Inflammatory macrophage treated with lipopolysaccharide for 1 hour (primary cell): ENCODE measurements at places on chromosomes 5 and 9.

GRCh38 chr9:134589748-134590147 is 51.9 kb upstream of the COL5A1 start:
- no peak for DNase-seq

DNA sequence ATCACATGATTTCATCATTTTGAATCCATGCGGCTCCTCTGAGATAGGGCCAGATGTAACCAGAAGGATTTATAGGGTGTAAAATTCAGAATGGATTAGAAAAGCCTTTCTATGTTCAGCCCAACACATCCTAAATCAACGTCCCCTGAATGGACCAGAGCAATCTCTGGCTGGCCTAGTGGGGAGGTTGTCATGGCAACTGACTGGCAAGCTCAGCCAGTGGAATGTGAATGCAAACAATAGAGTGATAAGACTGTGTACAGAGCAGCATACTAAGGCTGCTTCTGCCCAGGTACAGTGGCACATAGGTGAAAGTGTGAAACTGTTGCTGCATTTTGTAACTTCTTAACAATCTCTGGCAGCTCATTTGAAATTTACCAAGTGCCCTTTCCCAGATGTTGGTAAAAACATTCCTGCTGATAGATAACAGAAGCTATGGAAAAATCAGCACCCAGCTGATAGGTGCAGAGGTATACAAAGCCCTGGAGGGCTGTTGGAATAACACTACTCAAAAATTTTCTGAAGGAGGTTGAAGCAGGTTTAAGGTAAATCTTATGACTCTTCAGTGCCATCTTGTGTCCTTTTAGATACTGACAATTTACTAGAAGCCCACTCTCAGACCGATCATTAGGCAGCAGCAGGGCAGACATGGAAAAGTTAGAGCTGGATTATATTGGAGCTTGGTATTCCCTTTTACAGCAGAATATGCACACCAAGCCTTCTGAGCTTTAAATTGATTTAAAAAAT is 267.2 kb downstream of the RAB3C start:
- DNase-seq = peak; percentile 17

DNA sequence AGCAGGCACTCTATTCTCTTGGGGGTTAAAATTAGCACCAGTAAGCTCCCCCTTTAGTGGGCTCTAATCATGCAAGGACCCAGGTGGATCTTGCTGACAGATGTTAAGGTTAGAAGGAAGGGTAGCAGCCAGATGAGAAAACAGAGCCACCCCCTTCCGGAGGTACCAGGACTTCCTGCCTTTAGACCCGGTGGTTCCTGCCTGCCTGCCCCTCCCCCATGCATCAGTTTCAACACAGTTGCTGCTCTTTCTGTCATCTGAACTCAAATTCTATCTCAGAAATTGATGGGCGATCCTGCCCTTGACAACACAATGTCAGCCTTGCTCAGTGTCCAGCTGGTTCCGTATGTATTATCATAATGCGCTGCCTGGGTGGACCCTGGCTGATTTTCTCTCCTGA is 287.3 kb downstream of the EBF1 start:
- DNase-seq = no peak

DNA sequence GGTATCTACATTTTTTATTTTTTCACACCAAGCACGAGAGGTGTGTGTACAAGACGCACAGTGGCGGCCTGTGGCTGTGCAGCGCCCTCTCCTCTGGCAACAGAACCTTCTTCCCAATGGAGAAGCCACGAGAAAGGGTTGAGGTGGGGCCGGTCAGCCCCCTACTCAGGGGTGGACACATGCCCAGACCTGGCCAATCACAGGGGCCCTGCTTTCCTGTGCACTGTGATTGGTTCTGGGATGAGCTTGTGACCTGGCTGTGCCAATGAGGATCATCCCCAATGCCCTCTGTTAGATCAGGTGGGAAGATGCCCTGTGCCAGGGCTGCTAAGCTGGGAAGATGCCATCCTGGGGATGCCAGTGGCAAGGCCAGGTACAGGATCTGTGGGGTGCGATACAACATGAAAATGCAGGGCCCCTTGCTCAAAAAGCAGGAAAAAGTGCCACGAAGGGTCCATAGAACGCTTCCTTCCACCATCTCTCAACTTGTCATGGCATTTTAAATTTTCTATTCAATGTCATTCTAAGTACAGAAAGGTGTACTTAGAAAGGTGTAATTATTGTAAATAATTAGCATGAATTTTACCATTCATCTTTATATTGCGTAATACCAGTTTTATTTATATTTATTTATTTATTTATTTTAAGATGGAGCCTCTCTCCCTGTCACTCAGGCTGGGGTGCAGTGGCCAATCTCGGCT is 15.4 kb downstream of the IER5L start:
- DNase-seq = no peak

GRCh38 chr5:91397791-91398190 is 14.7 kb upstream of the ARRDC3 start:
- no peak for DNase-seq

DNA sequence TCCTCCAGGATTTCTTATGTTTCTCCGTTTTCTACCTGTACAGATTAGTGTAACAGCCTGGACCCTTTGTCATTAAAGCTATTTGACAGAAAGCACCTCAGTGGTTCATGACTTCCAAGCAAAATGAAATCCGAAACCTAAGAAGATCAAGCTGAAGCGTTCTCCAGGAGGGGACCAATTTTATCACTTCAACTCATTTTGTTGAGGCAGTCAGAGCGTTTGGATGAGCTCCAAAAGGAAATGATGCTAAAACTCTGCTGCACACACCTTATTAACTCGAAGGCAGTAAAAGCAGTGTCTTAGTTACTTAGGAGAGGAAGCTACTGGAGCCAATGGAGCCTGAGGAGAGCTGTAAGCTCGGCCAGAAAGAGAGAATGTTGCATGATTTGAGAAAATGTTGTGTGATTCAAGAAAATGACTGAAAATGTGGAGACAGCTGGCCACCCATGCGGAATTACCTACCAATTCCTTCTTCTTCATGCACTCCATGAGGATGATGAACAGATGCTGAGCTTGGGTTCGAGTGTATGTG is 346.7 kb upstream of the KLF9 start:
- no peak for DNase-seq

GRCh38 chr9:69834591-69835184 is 14.1 kb downstream of the CFAP95 start:
- DNase-seq = no peak

GRCh38 chr5:36664766-36665165 is 58.4 kb downstream of the SLC1A3 start:
- DNase-seq = no peak

- peak; percentile 93 for DNase-seq
Measured at GRCh38 chr9:89701221-89701798, 96.5 kb downstream of the GADD45G start.

- DNase-seq = no peak
Measured at GRCh38 chr5:33936004-33936380, 194 bp upstream of the RXFP3 start.

DNA sequence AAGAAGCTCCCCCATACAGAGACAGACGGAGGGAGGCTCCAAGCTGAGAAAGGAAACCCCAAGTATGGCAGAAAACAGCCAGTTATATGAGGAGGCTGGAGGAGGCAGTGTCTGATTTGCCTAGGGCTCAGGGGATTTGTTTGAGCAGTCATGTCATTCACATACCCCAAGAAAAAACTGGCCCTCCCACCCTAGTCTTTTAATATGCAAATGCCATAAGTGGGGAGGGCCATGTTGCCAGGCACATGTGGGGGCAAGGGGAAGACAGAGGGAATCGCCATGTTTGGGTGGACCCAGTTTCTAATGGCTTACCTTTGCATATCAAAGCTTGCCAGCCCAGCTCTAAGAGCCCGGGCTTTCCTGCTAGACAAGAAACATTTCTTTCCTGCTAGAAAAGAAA is 1163.8 kb downstream of the TAF11L14 start:
- no peak for DNase-seq

DNA sequence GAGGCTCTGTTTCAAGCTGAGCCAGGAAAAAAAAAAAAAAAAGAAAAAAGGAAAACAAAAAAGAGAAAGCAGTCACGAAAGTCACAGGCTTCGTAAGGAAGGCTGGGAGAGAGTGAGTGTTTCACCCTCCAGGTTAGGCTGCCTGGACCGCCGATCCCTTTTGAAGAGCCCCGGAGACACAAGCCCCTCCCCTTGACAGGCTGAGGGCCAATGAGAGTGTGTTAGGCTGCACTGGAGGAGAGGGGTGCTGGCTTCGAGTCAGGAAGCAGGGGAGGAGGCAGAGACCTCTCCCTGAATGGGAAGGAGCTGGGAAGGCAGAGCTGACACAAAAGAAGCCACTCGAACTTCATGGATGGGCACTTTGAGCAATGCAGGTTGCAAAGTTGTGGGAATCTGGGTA is at the start of gene NMUR2:
Gene NMUR2 (minus strand): TSS at position 135 of the 400 bp plus-strand sequence. CDS start 166 bp downstream, outside the sequence.
- DNase-seq = no peak

GRCh38 chr5:168601972-168602371 is 22.8 kb upstream of the PANK3 start:
- no peak for DNase-seq

- DNase-seq = no peak
Measured at GRCh38 chr5:1156754-1157460, 44.5 kb upstream of the SLC6A19 start.

- DNase-seq = no peak
Measured at GRCh38 chr5:116532762-116533525, 41.7 kb downstream of the SEMA6A start.

- peak; percentile 35 for DNase-seq
Measured at GRCh38 chr9:83572524-83572923, 34.3 kb upstream of the FRMD3 start.

GRCh38 chr5:72233835-72234234 is 86.2 kb downstream of the MRPS27 start:
- DNase-seq = no peak

- peak; percentile 93 for DNase-seq
Measured at GRCh38 chr9:27784847-27785713, 211.8 kb upstream of the C9orf72 start.

DNA sequence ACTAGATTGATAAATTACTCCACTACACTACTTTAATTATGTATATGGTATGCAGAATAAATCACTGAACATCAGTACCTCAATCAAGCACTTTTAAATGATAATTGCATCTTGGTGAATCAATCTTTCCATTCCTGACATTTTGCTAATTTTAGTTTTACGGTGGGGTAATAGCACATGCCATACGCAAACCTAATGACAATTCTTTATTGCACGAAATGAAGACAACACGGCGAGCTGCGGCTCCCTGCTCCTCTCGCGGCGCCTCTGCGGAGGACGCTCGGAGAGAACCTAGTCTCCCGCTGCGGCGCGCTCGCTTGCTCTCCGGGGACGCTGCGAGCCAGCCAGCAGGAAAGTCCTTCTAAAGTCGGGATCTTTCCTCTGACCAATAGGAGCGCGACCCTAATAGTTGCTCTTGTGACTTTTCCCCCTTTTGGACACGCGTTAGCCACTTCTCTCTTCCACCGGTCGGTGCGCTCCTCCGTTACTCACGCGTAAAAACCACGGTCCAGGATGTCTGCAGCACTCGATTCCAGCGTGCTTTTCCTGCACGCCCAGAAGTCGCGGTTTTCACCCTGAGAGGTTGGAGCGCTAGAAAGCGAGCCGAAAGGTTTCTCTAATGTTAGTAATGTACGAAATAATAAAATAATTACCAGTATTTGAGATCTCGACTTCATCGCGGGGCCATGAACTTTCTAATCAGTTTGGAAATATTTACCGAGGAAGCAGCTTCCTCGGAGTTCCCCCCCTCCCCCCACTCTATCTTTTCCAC is 1.0 kb upstream of the MEF2C start:
- DNase-seq = peak; percentile 63

- DNase-seq = no peak
Measured at GRCh38 chr5:3121813-3122212, 370.3 kb upstream of the IRX2 start.

- no peak for DNase-seq
Measured at GRCh38 chr5:142063376-142063775, 45.2 kb upstream of the NDFIP1 start.

DNA sequence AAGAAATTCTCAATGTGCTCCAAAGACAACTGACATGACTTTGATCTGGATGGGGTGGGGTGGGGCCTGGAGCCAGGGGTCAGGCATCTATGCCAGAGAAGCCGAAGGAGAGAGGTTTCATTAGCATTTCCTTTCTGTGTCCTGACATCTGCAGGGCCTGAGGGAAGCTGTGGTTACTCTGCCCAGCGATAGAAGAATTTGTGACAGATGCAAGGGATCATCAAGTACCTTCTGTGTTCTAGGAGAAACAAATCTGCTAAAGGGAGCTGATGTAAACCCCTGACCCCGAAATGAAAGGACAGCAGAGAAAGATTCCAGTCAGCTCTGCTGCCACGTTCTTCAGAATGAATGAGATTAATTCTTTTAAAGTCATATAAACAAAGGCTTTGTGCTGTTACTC is 335.7 kb downstream of the PRELID2 start:
- DNase-seq = no peak

DNA sequence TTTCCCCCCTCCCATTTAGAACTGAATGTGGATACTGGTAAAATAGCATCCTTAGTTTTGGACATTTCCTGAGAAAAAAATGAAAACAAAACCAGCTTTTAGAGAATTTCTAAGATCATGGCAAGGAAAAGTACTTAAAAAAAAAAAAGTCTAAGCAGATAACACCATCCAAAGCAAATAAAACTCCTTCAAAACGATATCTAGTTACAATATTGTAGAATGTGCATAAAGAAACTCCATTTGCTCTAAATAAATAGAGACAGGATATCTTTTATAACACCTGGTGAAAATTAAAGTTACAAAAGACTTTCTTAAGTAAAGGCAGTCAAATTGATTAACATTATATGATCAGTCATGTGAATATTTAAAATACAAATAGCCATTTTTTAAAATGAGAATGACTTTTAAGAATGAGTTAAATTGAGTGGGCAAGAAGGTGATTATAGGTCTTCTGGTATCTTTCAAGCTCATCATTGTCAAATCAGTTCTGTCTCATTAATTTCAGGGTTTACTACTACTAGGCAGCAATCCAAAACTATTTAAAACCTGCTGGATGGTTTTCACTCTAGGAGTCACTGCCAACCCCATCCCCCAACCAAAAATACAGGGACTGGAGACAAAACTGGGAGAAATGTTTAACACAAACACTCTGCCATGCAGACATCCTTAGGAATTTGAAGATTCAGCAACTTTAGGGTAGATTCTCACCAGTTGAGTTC is 382.6 kb downstream of the ADGRV1 start:
- no peak for DNase-seq

DNA sequence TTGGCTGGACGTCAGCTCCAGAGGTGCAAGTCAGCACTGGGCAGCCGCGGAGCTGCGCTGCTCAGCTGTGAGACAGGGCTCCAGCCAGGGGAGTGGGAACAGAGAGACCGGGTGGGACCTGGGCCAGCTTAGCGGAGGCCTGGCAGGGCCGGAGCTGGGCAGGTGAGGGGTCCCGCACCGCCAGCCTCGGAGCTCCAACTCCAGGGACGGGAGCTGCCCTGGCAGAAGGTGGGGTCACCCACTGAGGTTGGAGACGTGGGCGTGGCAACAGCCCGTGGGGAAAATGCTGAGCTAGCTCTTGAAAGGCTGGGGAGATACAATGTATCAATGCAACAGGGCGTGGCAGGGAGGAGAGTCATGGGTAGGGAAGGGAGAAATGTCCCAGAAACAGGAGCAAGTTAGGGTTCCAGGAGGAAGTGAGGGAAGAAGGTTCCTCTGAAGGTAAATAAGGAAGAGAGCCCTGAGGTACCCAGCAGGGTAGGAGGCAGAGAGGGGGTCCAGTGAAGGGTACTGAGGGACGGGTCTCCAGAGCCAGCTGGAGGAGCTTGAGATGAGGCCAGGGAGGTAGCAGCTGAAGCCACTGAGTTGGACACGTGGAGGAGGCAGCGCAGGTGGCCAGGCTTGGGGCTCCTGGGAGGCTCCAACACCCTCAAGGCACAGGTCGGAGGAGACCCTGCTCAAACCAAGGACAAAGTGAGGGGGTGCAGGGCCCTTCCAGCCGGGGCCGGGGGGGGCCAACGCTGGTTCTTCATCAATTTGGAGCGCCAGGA is 736 bp upstream of the NKD2 start:
- no peak for DNase-seq
